MV-4-11 (cell line): ENCODE measurements at places on chromosomes 11 and 22.

DNA sequence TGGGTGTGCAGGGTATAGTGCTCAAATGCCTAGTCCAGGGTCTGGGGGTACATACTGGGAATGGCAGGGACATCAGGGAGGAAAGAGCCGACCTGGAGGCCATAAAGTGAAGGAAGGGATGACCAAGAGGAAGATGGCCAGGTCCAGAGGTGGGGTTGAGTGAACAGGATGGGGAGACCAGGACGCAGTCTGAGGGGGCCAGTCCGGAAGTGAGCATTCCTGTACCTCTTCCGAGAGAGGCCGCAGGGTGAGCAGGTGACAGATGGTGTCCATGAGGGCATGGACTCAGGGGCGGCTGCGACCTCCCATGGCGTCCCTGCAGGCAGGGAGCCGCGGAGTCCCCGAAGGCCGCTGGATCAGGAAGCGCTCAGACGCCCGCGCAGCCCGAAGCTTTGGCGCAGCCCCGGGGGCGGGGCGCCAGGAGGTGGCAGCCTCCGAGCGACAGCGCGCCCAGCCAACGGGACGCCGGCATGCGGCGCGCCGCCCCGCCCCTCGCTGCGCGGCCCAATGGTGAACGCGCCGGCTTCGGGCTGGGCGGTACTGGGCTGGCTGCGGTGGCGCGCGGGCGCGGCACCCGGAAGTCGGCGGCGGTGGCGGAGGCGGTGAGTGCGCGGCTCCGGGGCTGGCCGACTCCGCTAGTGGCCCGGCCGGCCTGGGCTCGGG, at the start of gene TANGO2:
TANGO2 (plus strand) TSS at position 578 of the 663 bp plus-strand sequence. CDS start 15,689 bp downstream, outside the sequence.
- DNase-seq, result peak; percentile 84

- no peak for DNase-seq
Observed at GRCh38 chr11:9090488-9091043, 833 bp downstream of the SCUBE2 start.

DNA sequence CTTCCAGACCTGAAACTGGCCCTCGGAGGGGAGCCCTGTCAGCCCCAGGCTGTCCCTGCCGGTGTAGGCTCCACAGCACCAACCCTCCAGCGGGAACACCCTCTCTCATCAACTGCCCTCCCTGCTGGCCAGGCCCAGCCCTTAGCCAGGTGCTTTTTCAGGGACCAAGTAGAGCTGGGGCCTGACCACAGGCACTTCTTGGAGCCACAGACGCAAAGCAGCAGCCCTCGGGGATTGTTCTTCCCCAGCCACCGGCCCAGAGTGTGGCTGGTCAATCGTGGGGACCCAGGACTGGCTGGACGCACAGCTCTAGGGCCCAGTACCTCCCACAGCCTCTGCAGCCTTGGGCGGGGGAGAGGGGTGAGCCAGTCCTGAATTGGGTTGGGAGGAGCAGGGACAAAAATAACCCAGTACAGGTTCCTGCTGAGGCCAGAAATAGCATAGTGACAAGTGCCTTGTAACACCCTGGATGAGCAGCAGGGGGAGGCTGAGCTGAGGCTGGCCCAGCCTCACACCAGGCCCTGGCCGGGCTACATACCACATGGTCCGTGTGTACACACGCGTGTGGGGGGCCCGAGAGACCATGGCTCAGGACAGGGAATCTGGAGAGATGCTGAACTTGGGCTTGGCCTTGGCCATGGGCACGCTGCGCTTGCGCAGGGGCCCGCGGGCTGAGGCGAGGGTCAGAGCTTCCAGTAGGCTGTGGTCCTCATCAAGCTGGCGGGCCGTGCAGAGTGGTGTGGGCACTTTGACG, 2.0 kb downstream of the KCNJ11 start:
- peak; percentile 63 for DNase-seq

DNA sequence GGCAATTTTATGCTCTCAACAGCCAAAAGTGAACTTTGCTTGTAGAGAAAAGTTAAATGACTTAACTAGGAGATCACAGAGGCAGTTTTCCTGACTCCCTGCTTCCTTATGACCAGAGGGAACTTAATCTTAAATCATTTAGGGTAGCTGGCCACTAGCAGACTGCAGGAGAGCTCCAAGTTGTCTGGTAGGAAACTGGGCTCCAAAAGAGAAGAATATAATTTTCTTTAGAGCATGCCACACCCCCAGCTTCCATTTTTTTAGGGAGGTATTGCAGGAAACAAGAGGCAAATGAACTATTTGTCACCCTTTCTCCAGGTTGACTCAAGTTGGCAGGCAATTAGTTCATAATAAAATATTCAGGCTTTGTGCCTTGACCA, 2.6 kb downstream of the METTL15 start:
- DNase-seq, result no peak

GRCh38 chr22:47849576-47849975, 1087.1 kb downstream of the TBC1D22A start:
- no peak for DNase-seq

GRCh38 chr11:40384991-40385390, 1074.5 kb downstream of the LRRC4C start:
- no peak for DNase-seq

DNA sequence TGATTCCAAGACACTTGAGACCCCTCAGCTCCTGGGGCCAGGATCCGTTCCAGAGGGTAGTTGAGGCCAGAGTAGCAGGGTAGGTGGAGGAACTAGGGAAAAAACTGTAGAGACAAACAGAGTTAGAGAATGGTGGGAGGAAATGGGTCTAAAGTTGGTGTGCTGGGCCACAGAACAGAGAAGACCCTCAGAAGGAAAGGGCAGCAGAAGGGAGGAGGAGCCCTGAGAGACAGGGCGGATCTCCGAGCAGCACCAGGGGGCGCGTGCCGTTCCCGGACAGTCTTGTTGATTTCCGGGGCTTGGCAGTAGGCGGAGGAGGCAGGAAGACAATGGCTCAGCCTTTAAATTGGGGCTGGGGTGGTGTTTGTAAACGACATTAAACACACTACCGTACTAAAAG, 2.4 kb upstream of the CECR2 start:
- no peak for DNase-seq

DNA sequence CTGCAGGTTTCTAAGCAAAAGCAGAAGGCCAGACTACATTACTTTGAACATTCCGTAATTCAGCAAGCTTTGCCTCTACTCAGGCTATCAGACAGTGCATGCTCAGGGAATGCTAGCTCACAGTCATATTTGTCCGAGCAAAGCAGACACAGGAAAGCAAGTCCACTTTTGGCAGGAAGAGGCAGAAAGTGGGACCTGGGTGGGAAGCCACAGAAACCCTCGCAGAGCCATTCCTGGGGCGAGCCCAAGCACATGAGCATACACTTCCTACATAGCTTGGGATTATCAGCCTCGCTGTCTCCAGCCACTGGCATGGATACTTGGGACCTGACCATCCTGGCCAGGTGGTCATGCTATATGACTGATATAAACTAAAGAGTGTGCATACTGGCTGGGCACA, 113.3 kb downstream of the TRIM29 start:
- no peak for DNase-seq

DNA sequence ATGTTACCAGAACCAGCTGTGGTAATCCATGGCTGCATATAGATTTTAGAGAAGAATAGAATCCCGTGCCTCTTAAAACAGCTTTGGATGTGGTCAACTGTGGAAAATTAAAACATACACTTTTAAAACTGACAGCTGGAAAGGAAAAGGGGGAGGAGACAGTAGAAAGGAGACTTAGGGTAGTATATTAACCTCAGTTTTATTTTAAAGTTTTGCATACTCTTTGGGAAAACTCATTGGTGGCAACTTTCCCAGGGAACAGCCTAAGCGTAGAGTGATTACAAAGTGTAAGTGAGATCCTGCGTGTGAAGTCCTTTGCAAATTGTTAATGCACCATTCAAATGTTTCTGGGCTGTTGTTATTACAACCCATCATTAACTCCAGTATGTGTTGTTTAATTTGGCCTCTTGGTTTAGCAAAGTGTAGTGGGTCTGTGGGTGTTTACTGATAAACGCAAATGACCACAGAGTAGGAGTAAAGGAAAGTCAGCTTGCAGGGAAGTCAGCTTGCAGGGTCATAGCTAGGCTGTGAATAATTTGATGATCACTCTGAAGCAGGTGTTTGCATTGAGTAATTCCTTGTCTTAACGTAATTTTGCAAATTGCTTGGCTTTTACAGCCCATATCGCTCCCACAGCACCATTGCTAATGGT, 88.0 kb upstream of the DBX1 start:
- no peak for DNase-seq

DNA sequence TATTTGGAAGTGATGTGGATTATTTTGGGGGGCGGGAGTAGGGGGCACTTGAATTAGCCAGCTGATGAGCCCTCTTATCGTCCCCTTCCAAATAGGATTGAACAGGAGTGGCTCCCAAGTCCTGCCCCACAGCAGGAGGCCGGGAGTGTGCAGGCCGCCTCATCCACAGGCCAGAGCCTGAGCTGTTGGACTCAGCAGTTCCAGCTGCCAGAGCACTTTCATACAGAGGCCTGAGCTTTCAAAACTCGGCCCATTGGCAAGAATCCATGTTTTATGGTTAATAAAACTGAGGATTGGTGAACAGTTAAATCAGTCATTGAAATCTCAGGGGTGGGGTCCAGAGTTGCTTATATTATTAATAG, 9.6 kb downstream of the FAM118A start:
- DNase-seq, result no peak

GRCh38 chr11:70637186-70637800, 239.0 kb downstream of the CTTN start:
- DNase-seq, result no peak

DNA sequence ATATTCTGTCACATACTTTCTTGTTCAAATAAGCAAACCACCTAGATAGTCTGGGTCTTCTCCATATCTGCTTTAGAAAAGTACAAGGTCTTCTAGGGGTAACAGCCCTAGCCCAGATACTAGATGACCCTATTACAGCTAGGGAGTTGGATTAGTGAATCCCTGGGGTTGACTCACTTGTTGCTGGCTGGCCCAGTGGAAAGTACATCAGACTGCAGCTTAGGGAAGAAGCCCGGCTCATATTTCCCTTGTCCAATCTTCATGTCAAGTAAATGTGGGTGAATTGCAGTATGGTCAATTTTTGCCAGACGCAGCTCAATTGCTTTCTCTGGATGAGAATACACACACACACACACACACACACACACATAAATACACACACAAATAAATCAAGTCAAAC, 79.1 kb upstream of the SCUBE2 start:
- DNase-seq, result no peak
